Activated T-helper 1 cell treated with anti-CD3 and anti-CD28 coated beads, Interleukin-2, amount 50 U/mL, for 16 hours (primary cell): ENCODE measurements at places on chromosomes 5 and 9.

- DNase-seq = no peak
Measured at GRCh38 chr5:7495131-7495517, 99.2 kb downstream of the ADCY2 start.

GRCh38 chr9:107108342-107109130 lies 174.5 kb upstream of the RAD23B start:
- no peak for DNase-seq

- DNase-seq = no peak
Measured at GRCh38 chr5:158914008-158915000, 185.4 kb downstream of the EBF1 start.

GRCh38 chr9:37715260-37715659 lies 38.3 kb upstream of the TRMT10B start:
- DNase-seq = no peak
